ENCODE measurements at places on chromosomes 4 and X.

GRCh38 chr4:153067376-153067775 is 131.3 kb downstream of the FHDC1 start:
- no peak for DNase-seq

DNA sequence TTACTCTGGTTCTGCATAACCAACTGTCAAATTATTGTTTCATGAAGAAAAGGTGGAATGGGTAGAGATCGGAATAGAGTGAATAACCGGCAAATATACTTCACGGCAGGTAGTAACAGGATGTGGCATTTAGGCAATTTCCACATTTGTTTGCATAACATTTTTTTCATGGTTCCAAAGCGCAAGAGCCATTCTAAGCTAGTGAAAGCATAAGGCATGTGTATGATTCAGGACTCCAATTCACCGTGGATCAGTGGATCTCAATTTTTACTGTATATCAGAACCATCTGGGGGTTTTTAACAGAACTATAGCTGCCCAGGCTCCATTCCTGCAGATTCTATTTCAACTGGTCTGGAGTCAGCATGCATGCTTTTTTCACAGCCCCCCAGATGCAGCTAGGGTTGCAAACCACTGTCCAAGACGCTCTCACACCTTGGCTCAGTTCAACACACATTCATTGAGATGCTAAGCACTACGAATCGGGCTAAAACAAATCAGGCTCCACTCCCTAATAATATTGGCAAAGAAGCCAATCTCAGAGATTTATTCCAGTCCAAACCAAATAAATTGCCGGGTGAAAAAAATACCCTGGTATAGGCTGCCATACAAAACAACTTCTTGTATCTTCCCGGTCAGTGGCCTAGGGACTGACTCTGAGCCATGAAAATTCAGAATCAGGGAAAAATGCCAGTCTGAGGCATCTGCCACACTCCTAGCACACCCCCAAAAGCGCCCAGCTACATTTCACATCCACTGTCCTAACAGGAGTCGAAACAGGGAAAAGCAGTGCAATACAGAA is 30.0 kb downstream of the AFAP1 start:
- DNase-seq: no peak

DNA sequence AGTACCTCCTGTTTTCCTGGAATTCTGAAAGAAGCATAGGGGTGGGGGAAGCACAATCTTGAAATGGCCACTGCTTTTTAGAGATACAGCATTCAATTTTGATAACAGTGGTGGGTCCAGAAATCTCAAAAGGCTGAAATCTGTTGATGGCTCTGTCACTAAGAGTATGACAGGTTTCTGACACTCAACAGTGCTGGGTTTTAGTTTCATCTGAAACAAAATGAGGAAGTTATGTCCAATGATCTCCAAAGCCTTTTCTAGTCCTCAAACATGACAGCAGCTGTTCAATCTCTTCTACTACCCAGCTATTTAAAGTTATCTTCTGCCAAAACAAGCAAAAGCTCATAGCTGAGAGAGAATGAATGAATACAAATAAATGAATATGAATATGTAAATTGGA is 110.5 kb downstream of the IL1RAPL1 start:
- DNase-seq: no peak

DNA sequence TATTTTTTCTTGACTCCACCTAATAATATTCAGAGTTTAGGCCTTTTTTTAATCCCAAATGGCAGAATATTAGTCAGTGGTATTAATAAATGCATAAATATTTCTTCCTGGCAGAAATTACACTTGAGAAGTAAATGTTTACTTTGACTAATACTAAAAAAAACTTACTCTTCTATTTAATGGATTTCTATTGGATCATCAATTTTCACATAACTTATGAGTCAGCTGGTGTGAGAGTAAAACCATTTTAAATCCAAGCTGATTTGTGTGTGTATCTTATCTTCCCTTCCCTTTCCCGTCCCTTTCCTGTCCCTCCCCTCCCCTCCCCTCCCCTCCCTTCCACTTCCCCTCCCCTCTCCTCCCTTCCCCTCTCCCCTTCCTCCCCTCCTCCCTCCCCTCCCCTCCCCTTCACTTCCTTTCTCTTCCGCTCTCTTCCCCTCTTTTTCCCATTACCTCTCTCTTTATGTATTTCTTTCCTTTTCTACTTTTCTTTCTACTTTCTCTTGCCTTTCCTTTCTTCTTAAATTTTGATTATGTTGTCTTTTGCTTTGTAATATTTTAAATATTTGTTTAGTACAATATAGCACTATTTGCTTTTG is 630.1 kb upstream of the EPHA5 start:
- no peak for DNase-seq

DNA sequence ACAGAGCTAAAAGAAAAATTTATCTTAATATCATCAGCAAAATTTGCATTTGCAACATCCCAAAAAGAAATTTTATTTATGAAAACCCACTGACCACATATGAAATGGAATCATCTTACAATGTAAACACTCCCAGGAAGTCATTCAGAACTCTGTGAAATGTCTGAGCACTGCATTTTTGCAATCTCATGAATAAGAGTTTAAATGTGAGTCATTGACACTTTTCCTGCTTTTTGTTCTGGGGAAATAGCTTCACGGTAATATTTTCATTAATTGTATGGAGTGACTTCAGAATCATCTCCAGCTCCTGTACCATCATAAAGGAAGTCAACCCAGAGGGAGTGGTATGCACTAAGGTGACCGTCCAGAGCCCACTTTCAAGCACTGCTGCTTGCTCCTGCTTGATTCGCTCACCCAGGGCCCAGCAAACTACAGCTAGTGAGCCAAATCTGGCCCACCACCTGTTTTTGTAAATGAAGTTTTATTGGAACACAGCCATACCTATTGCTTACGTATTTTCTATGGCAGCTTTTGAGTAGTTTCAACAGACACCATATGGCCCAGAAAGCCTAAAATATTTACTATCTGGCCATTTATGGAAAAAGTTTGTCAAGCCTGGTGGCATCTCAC is 17.2 kb downstream of the EDNRA start:
- DNase-seq: no peak

DNA sequence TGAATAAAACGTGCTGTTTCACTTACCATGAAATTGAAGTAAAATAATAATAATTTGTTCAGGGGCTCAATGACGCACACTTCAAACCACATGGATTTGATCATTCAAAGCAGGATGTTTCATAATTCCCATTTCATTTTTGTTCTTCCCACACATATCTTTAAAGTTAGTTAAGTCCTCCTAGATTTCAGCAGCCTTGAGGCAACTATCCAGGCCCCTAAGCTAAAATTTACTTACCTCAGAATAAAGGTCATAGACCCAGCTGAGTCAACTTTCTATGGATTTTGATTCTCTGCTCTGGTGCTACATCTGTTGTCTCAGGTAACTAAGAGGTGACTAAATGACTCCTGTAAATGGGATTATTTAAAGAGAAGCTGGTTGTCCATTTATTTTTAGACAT is 25.0 kb downstream of the GPR174 start:
- DNase-seq: no peak

GRCh38 chrX:49762175-49762720 is 66.5 kb upstream of the PAGE1 start:
- DNase-seq: no peak

DNA sequence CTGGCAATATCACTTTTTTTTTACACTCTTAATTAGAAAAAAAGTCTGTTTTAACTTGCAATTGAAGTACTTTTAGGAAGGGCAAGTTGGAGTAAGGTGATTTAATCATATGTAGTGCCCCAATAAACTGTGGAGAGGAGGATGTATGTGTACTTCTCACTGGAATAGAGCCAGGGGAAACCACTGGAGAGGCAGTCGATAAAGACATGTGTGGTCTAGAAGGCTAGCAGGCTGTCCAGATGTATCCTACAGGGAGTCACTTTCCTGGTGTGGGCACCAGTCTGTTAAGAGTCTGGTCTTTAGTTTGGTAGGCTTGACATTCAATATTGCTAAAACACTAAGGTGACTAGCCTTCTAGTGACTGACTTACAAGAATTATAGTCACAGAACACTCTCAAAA is 9.6 kb upstream of the SGMS2 start:
- no peak for DNase-seq

DNA sequence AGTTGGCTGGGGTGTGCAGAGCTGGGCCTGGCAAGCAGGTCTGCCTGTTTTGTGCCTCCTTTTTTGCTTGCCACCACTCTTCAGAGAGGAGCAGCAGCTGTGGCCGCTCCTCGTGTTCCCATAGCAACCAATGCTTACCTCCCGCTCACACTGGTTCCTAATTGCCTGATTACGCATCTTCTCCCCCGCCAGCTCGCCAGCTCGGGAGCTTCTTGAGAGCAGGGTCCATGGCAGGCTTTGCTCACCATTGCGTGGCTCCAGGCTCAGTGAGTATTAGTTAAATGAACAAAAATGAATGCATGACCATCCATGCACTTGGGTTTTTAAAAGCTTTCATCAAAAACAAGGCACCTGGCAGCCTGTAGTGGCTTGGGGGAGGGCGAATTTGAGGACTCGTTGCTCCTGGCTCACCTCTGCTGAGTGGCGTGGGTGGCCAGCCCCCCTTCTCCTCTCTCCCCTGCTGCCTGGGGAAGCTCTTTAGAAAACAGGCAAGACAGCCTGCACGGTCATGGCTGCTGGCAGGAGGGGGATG is 14.2 kb upstream of the PJA1 start:
- no peak for DNase-seq

DNA sequence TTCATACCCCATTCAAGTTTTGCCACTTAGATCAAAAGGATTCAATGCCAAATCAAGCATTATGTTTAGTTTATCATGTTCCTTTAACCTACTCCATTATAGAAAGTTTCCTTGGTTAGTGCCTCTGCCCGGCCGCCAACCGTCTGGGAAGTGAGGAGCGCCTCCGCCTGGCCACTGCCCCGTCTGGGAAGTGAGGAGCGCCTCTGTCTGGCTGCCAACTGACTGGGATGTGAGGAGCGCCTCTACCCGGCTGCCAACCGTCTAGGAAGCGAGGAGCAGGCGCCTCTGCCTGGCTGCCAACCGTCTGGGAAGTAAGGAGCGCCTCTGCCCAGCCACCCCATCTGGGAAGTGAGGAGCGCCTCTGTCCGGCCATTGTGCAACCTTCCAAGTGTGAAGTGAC is 36.3 kb upstream of the PDGFRA start:
- no peak for DNase-seq

GRCh38 chrX:46758163-46758955 is 559 bp downstream of the SLC9A7 start:
- DNase-seq: peak; percentile 12

DNA sequence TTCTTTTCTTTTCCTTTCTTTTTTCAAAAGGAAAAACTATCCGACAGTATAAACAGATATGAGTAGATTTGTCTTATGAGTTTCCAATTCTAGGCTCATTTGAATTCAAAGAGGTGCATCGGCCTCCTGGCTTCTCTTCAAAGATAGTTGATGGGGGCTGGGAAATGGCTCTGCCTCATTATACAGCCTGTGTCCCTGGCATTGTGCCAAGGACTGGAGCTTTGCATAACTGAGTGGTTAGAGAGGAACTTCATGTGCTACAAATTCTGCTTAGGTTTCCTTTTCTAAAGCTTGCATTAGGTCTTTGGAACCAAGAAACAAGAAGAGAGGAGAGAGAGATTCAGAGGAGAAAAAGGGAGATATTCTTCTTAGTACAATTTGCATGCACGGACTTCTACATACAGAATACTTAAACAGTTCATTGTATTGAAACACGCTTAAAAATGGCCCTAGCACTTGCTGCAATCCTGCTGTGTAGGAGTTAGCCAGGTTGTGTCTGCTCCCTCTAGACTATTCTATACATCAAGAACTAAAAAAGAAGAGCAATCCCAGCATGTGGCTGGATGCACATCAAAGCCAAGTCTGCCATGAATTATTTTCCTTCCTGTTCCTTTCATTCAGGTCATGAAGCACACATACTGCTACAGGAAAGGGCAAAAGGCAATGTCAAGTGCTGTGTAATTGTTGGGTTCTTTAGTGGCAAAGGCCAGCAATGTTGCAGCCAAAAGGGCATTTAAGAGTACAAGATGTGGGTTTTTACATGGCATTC is 70.9 kb downstream of the INTS12 start:
- no peak for DNase-seq

DNA sequence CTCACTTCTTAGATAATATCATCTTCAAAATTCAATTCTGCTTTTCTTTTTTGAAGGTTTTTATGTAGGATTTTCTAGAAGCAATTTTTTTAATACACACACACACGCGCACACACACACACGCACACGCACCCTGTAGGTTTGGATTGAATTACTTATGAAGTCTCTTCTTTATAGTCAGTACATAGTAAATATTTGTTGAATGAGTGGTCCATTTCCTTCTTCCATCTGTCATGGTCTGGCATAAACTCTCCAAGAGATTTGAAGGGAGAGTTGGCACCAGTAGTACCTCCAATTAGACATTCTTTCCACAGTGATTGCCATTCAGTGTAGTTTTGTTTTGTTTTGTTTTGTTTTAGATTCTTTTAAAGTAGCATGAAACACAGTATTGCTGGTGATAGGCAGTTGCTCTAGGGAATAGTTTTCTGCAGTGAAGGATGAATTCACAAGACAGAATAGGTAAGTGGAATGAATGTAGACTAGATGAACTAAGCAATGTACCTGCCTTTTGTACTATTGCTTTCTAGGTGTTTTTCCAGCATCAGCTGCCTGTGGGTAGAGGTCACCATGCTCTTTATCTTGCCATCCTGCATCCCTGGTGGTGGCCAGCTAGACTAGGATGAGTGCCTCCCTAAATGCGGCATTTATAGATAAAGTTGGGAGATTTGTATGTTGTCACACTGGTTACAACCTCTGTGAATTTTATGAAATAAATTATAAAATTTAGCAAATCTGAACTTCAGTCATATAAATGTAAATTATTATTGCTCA is 20.5 kb downstream of the PDLIM5 start:
- DNase-seq: no peak

- DNase-seq: no peak
These were observed 599.6 kb upstream of the KLHL4 start for GRCh38 chrX:86917959-86918358.

GRCh38 chrX:118199997-118200396 is 83.4 kb upstream of the KLHL13 start:
- no peak for DNase-seq

DNA sequence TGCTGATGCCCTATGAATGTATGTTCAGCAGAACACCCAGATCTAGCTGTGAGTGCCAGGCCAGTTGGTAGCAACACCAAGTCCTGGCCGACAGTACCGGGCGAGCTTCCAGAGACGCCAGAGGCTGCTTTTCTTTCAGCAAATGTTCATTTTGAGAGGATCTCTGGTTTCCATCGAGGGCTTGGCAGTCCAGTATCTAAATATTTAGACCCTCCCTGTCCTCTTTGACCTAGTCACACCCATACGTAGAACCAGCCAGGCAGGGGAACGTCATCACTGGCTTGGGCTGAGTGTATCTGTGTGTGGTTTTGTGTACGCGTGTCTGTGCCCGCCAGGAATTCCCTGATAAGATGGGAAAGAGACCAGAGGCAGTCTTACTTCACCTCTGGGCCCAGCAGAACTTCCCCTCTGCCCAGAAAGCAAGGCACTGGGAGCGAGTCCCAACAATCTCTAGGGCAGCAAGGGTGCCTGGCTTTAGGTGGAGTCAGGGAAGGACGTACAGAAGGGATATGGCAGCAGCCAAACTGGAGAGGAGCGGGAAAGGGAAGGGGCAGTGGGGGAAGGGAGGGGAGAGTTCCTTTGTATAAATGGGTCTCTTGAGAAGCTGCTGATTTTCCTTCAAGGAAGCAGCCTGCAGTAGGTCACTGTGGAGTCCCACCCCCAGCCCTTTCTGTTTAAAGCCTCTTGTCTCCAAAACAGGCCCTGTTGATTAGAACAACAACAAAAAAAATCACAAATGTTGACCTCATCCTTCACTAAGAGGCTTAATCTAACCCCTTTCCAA is 15.0 kb upstream of the ELF4 start:
- DNase-seq: no peak

- no peak for DNase-seq
These were observed 436.3 kb downstream of the KLHL13 start for GRCh38 chrX:117680286-117680685.

GRCh38 chr4:188714501-188714900 is 575.3 kb downstream of the TRIML1 start:
- DNase-seq: no peak
